Epithelial cell of proximal tubule (primary cell): ENCODE measurements at places on chromosomes 16 and 17.

DNA sequence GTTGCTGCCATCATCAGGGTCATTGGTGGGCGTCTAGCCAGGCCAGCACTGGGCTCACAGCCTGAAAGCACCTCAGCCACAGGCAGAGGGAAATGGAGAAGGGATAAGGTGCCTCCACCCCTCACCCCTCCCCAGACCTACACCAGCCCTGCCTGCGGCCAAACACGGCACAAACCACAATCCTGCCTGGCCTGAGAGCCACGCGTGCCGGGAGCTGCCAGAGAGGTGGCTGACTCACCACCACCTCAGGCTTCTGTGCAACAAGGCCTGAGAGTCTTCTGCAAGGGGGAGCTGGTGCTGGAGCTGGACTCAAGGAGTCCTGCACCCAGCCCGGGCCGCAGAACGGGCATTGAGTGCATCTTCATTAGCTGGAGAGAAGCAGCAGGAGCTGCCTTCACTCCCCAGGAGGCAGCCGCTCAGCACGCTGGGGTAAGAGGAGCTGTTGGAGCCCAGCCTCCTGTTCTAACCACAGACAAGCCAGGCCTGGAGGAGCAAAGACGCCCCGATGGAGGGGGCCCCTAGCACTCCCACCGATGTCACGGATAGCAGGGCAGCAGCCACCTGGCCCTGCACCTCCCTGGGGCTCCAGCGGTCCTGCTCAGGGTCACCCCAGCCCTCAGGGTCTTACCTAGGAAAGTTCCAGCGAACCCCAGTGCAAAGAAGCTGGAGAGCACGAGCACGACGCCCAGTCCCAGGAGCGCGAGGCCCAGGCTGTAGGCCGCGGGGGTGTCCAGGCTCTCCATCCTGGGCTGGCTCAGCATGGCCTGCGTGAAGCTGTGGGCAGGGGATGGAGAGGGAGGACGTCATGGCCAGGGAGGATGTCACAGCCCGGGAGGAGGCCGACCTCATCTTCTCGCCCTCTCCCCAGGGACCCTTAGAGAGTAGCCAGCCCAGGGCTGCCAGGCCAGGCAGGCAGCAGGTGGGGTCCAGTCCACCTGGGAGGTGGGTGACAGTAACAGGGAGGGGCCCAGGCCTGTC is 16.0 kb upstream of the RASD1 start:
- no peak for DNase-seq

- DNase-seq: no peak
Measured at GRCh38 chr16:81324808-81325207, 10.0 kb downstream of the GAN start.

- DNase-seq: peak; percentile 66
Measured at GRCh38 chr17:2347805-2348685, 10.7 kb downstream of the SGSM2 start.

DNA sequence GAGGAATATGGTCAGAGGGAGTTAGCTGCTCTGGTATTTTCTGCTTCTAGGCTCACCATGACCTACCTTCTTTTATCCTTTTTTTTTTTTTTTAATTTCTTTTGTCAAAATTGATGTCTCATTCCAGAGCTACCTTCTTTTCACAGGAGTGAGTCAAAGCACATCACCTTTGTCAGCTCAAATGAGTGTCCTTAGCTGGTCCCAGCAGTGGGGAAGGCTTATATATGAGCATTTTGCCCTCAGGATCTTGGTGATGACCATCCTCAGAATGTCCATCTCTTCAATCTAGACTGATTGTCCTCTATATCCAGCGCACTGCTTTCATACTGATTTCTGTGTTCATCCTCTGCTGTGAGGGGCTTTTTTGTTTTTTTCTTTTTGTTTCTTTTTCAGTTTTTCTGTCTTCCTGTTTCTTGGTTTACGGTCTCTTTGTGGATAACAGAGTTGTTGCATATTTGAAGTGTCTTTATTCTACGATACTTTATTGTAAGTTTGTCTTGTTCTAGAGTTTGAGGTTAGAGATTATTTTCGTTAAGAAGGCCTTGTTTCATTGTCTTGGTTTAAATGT is 24.9 kb downstream of the CBFB start:
- DNase-seq: no peak

DNA sequence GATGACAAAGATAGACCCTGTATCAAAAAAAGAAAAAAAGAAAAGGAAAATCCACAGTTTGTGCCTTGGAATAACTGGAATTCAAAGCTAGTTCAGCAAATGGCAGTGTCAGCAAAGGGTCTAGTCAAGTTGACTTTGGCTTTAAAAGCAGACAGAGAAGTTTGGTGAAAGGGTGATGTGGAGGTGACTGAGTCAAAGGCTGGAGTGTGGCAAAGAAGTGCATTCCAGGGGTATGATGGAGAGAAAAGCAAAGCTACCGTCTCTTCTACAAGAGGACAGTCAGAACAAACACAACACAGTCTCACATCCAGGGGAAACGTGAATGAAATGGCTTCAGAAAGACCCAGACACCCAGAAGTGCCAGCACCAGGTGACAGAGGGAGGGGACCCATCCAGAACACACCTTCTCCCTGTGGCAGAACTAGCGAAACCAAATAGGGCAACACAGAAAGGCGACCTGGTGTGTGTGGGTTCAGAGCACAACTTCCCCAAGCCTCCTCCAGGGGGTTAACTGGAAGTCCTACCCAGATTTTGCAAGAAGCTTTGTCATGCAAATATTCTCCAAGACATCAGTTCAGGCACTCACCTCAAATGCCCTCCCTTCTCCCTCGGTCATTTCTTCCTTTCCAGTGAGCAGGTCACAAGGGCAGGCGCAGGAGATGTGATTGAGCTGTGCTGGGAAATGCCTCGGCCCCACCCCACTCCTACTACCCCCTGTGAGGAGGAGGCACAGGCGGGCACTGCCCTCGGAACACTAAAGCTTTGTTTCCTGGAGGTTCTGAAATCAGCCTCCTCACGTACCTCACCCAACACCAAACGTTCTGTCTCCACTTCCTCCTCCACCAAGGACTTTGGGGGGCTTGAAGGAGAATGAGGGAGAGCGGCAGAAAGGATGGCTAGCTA is 481.9 kb downstream of the SOX9 start:
- peak; percentile 95 for DNase-seq

DNA sequence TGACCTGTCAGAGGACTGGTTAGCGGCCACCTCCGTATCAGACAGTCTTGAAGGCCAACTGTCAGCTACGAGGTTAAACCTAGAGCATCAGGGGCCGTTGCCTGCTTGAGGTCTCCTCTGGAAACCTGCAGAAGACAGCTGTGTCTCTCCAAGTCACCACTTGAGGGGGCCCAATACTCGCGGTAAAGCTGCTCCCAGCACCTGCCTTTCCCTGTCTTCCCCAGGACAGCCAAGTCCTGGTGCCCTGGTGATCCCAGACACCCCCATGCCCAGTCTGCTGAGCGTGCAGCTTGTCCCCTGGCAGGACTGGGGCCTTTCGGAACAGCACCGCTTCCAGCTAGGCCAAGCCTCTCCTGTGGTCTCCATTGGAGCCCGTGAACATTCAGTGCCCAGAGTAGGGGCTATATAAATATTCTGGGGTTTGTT is 80.1 kb downstream of the DNAH17 start:
- no peak for DNase-seq

DNA sequence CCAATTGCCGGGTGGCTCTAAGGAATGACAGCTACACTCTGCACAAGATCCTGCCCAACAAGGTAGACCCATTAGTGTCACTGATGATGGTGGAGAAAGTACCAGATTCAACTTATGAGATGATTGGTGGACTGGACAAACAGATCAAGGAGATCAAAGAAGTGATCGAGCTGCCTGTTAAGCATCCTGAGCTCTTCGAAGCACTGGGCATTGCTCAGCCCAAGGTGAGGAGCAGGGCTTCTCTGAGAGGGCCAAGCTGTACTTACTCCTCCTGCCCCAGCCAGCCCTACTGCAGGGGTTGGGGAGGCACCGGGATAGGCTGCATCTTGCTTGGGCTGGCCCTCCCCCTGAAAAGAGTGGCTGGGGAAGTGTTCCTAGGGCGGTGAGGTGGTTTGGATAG is 2.8 kb upstream of the FTSJ3 start:
- no peak for DNase-seq

DNA sequence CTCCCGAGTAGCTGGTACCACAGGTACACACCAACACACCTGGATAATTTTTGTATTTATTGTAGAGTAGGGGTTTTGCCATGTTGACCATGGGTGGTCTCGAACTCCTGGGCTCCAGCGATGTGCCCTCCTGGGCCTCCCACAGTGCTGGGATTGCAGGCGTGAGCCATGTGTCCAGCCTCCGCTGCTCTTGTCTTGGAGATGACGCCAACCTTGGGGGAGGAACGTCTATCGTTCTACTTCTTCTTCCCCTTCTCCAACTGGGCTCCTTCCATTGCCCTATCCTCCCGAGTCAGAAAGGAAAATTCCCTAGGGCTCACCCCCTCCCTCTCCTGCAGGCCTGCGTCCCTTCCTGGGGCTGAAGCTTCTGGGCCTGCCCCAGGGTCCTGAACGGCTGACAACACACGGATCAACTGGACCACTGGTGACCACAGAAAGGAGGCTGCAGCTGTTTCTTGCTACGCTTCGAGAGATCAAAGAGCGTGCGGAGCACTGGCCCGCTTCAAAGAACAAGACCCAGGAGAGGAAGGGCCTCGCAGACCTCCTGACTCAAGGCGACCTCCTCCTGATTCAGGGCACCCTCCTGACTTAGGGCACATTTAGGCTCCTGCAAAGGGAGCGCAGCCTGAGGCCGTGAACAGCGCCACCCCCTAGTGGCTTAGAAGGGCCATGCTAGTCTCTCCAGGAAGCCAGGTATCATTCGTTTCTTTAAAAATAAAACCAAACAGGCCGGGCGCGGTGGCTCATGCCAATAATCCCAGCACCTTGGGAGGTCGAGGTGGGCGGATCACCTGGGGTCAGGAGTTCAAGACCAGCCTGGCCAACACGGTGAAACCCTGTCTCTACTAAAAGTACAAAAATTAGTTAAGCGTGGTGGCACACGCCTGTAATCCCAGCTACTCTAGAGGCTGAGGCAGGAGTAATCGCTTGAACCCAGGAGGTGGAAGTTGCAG is 48.5 kb upstream of the HELZ start:
- DNase-seq: no peak

- no peak for DNase-seq
Measured at GRCh38 chr17:40825599-40825998, 3.2 kb upstream of the KRT10 start.

DNA sequence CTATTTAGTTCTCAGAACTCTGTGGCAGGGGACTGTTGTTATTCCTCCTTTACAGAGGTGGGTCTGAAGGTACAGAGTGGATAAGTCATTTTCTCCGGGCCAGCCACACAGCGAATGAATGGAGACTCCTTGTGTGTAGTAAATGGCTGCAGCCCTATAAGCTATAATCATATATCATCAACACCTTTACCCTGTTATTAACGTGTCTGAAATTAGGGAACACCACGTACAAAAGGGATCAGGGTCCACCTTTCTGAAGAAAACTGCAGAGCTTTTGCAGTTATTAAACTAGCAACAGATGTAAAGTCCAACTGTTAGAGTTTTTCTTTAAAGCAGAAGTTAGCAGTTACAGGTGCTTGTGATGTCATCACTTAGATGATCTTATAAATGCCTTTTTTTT is 696.7 kb downstream of the MAF start:
- DNase-seq: no peak

DNA sequence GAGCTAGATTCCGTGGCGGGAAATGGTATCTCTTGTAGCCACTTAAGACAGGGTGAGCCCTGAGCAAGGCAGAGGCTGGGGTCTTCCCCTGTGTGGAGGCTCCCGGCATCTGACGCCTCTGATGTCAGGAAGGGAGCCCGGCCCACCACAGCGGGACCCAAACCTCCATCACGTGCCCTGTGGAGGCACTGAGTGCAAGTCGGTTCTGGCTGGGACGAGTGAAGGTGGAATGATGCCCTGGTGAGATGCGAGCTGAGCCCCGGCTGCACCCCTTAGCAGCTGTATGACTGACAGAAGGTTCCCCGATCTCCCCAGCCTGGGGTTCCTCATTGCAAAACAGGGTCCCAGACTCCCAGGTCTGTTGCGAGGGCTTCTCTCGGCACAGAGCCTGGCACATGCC is 187.4 kb upstream of the TNRC6C start:
- DNase-seq: no peak

GRCh38 chr17:81397314-81398175 is 2.3 kb downstream of the BAHCC1 start:
- DNase-seq: no peak

- DNase-seq: no peak
Measured at GRCh38 chr16:48734220-48734619, 124.2 kb upstream of the N4BP1 start.

GRCh38 chr17:82528484-82529265 is 9.1 kb downstream of the FOXK2 start:
- DNase-seq: no peak

DNA sequence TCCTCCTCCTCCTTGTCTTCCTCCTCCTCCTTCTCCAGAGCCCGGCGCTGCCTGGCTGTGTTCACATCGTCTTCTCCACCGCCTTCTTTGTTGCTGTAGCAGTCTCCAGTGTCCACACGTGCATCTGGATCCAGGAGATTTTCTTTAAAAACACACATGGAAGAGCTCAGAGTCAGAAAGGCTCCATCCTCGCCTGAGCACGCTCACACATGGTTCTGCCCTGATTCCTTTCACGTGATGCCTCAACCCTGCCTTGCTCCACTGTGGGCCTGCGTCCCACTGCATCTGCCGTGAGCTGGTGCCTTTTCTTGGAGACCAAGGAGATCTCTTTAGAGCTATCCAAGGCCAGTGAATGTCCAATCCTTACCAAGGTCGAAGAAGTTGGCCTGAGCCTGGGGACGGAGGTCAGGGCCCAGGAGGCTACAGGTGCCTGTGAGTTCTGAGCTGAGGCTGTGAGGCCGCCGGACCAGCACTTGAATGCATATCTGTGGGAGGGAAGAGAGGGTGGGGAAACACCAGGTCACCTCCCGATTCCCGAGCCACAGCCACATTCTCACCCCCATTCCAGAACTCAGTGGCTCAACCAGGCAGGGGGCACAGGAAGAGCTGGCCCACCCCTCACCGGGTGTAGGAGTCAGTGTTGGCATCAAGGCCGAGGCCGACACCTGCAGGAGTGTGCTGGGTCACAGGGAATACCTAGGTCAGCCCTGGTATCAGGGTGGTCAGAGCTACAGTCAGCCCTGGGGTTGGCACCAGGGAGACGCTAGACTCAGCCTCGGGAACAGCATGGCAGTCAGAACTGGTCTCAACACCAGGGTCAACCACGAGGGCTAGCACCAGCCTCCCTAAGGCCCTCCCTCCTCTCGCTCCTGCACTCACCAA is 37.6 kb downstream of the HASPIN start:
- no peak for DNase-seq

- peak; percentile 25 for DNase-seq
Measured at GRCh38 chr17:75632863-75633485, at the start of gene SMIM5. Gene SMIM5 (plus strand): TSS chr17:75633434. CDS start chr17:75640202, 6,768 bp downstream.

DNA sequence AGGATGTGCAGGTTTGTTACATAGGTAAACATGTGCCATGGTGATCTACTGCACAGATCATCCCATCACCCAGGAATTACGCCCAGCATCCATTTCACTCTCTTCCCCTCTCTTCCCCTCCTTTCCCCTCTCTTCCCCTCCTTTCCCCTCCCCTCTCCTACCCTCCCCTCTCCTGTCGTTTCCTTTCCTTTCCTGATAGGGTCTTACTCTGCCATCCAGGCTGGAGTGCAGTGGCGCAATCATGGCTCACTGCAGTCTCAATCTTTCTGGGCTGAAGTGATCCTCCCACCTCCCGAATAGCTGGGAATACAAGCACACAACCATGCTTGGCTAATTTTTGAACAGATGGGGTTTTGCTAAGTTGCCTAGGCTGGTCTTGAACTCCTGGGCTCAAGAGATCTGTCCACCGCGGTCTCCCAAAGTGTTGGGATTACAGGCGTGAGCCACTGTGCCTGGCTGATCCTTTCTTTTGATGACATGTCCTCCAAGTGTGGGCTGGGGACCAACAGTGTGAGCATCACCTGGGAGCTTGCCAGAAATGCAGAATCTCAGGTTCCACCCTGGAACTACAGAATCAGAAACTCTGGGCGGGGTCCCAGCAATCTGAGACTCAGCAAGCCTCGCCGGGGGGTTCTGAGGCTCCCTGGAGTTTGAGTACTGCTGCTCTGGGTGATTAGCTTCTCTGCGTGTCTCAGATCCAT is 10.8 kb downstream of the ATP2C2 start:
- DNase-seq: no peak
